Pancreas (tissue), 10 donors: ENCODE measurements at places on chromosomes 5 and 9. TPM values are rescaled to one million over a fixed set of nuclear protein-coding genes. Genes with fewer than 3 reads are reported as not detected.
A peak's percentile ranks its signal among the peaks of the same experiment; 100 is the strongest.

- H3K4me3 ChIP-seq, result no peak overlapping the region
- H3K27me3 ChIP-seq, result no peaks in the 10 kb centered on the region
- H3K4me1 ChIP-seq, result peaks cover 13% of the 10 kb centered on the region
- peak overlapping the region; percentile 16 for H3K27ac ChIP-seq
These were observed 2.0 kb downstream of the ABL1 start for GRCh38 chr9:130837002-130837511.

GRCh38 chr5:149740341-149740740 is 10.2 kb downstream of the PPARGC1B start:
- H3K36me3 ChIP-seq, result no peaks in the 10 kb centered on the region
- DNase-seq, result no peak
- no peak overlapping the region for H3K27ac ChIP-seq
- no peaks in the 10 kb centered on the region for H3K27me3 ChIP-seq
- H3K4me3 ChIP-seq, result no peak overlapping the region

DNA sequence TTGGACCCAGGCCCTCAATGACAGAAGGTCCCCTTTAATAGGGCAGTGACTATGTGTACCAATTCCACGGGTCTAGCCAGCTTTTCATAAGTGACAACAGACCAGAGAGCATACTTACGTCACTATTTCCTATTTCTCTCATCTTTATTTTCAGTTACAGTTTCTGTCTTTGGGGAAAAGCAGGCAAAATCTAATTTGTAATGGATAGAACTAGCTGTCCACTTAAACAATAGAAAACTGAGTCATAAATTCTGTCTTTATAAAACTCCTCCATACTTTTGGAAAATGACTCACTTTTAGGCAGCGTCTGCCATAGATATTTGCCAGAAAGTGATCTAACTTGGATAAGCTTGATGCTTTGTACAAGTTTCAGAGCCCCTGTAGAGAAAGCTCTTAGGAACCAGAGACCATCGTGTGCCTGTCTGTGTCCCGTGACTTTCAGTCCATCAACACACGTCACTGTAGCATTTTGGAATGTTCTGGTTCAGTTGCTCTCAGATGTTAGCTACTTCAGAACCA is 101.9 kb downstream of the F2RL2 start:
- no peaks in the 10 kb centered on the region for H3K27me3 ChIP-seq
- H3K36me3 ChIP-seq, result no peaks in the 10 kb centered on the region
- no peak for DNase-seq
- no peak overlapping the region for H3K27ac ChIP-seq
- H3K4me1 ChIP-seq, result peaks cover 12% of the 10 kb centered on the region

DNA sequence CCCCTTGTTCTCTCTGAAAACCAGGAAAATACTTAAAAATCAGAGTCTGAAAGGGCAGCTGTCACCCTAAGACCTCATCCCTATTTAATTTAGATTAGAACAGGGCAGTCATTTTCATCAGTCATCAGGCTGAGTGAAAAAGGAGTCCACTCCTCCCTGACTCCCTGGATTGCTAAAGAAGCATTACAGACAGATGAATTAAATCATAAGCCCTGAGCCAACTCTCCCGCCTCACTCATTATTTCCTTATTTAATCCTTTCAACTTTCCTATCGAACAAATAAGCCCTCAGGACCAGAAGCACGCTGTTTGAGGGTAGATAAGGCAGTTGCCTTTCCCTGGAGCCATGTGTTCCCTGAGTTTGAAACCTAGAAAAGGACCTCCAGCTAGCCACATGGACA is 201.9 kb upstream of the ANKRD55 start:
- no peak for DNase-seq
- no peaks in the 10 kb centered on the region for H3K36me3 ChIP-seq
- no peaks in the 10 kb centered on the region for H3K27me3 ChIP-seq

GRCh38 chr5:39148983-39149534 is 70.3 kb downstream of the FYB1 start:
- no peaks in the 10 kb centered on the region for H3K27me3 ChIP-seq
- H3K4me1 ChIP-seq, result no peaks in the 10 kb centered on the region
- H3K27ac ChIP-seq, result no peak overlapping the region
- no peak for DNase-seq
- no peak overlapping the region for H3K4me3 ChIP-seq

GRCh38 chr5:24472518-24472917 is 172.3 kb downstream of the CDH10 start:
- DNase-seq, result no peak
- no peaks in the 10 kb centered on the region for H3K36me3 ChIP-seq
- no peaks in the 10 kb centered on the region for H3K27me3 ChIP-seq
- H3K4me1 ChIP-seq, result no peaks in the 10 kb centered on the region
- H3K27ac ChIP-seq, result no peak overlapping the region
- no peak overlapping the region for H3K4me3 ChIP-seq

- H3K36me3 ChIP-seq, result no peaks in the 10 kb centered on the region
- H3K27me3 ChIP-seq, result no peaks in the 10 kb centered on the region
- DNase-seq, result no peak
- H3K4me1 ChIP-seq, result peaks cover 3% of the 10 kb centered on the region
- H3K4me3 ChIP-seq, result no peak overlapping the region
- H3K27ac ChIP-seq, result no peak overlapping the region
These were observed 83.9 kb downstream of the KCTD16 start for GRCh38 chr5:144254552-144254951.

DNA sequence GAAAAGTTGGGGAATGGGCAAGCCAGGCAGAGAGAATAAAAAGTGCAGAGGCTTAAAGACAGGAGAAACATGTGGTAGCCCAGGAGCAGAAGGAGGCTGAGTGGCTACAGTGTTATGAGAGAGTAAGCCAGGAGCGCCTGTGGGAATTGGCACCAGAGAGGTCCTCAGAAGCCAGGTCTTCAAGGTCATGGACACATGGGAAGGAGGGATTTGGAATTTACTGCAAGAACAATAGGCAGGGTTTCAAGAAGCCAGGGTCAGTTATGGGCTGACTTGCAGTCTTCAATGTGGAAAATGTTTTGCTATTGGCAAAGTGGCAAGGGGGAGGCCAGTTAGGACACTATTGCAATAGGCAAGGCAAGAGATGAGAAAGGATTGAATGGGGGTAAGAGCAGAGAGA is 29.3 kb downstream of the ERAP1 start:
- no peak overlapping the region for H3K27ac ChIP-seq
- H3K4me3 ChIP-seq, result no peak overlapping the region
- peak; percentile 18 for DNase-seq
- peaks cover 21% of the 10 kb centered on the region for H3K4me1 ChIP-seq
- no peaks in the 10 kb centered on the region for H3K27me3 ChIP-seq

ERAP2 gene
- total RNA-seq, result 9.3 TPM

DNA sequence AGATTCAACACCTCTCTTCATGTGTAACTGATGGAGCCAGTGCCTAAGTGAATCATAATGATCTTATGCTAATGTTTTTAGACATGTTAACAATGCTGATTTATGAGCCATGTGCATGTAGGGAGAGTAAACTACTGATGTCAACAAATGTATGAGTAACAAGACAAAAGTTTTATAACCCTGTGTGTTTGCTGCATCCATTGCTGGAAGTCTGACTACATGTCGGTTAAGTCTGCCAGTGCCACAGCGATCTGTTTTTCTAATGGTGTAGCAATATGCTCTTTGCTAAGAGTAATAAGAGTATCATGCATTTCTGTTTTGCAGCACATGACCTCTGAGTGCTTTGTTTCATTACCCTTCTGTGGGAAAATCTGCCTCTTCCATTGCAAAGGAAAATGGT is 26.4 kb upstream of the TMOD1 start:
- no peak for DNase-seq
- no peak overlapping the region for H3K27ac ChIP-seq
- peaks cover 12% of the 10 kb centered on the region for H3K36me3 ChIP-seq
- H3K4me3 ChIP-seq, result no peak overlapping the region
- H3K4me1 ChIP-seq, result no peaks in the 10 kb centered on the region

FBP2 gene
- total RNA-seq, result 0.95 TPM

DNA sequence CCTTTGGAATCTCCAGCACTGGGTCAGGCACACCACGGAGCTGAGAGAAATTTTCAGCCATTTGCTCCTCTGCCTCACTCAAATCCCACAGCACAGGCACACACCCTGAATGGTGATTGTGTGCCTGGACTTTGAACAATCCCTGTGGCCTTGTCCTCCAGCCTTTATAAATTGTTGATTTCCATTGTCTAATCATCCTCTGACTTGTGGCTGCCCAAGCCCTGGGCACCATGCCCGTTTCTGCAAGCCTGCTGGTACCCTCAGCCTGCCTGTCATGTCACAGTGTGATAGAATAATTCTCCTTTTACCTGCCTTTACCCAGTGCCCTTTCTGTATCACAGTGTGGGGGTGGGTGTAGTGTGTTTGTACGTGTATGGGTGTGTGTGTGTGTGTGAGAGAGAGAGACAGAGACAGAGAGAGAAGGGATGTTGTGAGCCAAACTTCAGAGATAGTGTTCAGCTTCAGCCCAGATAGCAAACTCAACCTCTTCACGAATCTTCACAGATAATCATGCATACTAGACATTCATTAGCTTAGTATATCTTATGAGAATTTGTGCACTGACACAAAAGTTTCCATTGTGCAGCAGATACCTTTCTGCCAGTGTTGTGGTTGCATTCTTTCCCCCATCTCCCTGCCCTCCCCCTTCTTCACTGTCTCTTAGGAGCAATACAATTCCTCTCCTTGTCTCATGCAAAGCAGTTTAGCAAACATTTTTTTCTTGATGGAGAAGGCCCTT is 27.8 kb upstream of the SLC44A1 start:
- H3K4me1 ChIP-seq, result no peaks in the 10 kb centered on the region
- DNase-seq, result no peak
- no peaks in the 10 kb centered on the region for H3K27me3 ChIP-seq
- H3K36me3 ChIP-seq, result no peaks in the 10 kb centered on the region

GRCh38 chr9:137301081-137301947 is 757 bp downstream of the NRARP start:
- peaks cover 39% of the 10 kb centered on the region for H3K4me1 ChIP-seq
- no peaks in the 10 kb centered on the region for H3K36me3 ChIP-seq
- H3K27ac ChIP-seq, result peak overlapping the region; percentile 73
- no peaks in the 10 kb centered on the region for H3K27me3 ChIP-seq

DNA sequence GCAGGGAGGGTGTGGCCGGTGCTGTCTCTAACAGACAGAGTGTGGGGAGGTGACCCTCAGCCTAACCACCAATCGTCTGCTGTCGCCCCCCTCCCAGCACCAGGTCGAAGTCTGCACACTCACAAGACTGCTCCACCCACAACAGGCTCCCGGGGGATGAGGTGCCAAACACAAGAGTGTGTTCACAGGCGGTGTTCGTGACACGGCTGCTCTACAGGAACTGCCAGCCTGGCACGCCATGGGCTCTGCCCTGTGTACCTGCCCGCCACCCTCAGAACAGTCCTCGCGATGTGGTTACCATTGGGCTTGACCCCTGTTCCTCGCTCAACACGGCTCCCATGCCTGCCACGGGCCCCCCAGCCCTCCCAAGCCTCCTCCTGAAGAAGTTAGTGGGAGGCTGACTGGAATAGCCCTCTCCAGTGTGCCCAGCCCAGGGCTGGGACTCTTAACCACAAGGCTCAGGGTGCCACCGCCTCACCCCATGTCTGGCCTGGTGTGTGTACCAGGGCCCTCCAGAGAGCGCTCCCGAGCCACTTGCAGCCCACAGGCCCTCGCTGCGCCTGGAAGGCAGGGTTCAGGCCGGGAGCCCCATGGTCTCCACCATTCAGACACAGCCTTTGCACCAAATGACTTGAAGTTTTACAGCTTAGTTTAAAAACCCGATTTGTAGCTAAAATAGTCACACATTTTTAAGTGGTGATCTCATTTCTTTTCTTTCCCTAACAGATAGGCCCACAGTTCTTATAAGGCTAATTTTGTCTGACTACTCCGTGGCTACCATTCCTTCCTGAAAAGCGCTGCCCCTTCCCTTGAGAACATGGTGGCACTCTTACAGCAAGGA is 102.5 kb downstream of the CAMSAP1 start:
- no peaks in the 10 kb centered on the region for H3K27me3 ChIP-seq
- DNase-seq, result no peak
- no peak overlapping the region for H3K27ac ChIP-seq
- H3K4me3 ChIP-seq, result no peak overlapping the region
- no peaks in the 10 kb centered on the region for H3K36me3 ChIP-seq
- H3K4me1 ChIP-seq, result no peaks in the 10 kb centered on the region

TUSC1 gene
- 4.6 TPM for total RNA-seq

DNA sequence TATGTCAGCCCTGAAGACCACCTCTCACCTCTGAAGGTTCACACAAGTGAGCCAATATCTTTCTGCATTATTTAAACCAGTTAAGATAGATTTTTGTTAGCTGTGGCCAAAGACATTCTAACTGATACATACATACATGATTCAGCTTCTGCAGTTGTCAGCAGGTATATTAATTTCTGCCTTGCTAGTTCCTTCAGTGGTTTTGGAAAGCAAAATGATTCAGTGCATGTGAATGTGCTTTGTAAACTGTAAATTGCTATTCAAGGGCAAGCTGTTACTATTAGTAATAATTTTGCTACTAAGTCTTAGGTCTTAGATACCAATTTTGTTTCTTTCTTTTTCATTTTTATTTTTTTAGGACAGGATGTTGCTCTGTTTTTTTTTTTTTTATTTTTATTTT is 89.2 kb upstream of the ERBIN start:
- H3K4me1 ChIP-seq, result no peaks in the 10 kb centered on the region
- H3K4me3 ChIP-seq, result no peak overlapping the region
- H3K27ac ChIP-seq, result no peak overlapping the region
- no peak for DNase-seq
- no peaks in the 10 kb centered on the region for H3K27me3 ChIP-seq
- no peaks in the 10 kb centered on the region for H3K36me3 ChIP-seq

SPATA31C1 gene
- not detected for total RNA-seq

ZFP62 gene
- total RNA-seq, result 10.4 TPM

AGXT2 gene
- total RNA-seq, result not detected

DNA sequence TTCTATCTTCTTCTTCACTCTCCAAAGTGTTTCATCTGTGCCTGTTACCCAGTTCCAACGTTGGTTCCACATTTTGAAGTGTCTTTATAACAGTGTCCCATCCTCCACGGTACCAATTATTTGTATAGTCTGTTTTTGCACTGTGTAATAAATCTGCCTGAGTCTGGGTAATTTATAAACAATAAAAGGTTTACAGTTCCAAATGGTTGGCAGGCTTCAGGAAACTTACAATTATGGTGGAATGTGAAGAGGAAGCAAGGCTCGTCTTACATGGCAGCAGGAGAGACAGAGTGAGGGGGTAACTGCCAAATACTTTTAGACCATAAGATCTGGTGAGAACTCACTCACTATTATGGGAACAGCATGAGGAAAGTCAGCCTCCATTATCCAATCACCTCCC is 465.4 kb upstream of the CDH9 start:
- no peak for DNase-seq
- H3K27me3 ChIP-seq, result no peaks in the 10 kb centered on the region
- no peak overlapping the region for H3K27ac ChIP-seq
- H3K4me3 ChIP-seq, result no peak overlapping the region
- no peaks in the 10 kb centered on the region for H3K36me3 ChIP-seq

OMD gene
- not detected for total RNA-seq

PCDHAC1 gene
- total RNA-seq, result 1.9 TPM

CPEB4 gene
- 24.3 TPM for total RNA-seq
